Osteocyte (in vitro differentiated cells): ENCODE measurements at places on chromosomes 5 and 9.

GRCh38 chr9:99129091-99129490 is 24.2 kb downstream of the TGFBR1 start:
- DNase-seq, result no peak

GRCh38 chr9:21995666-21996398 is 1.2 kb downstream of the CDKN2B-AS1 start:
- DNase-seq, result no peak

- DNase-seq, result no peak
Observed at GRCh38 chr9:28946648-28947047, 1373.4 kb upstream of the C9orf72 start.

GRCh38 chr5:91928754-91929521 is 545.8 kb upstream of the ARRDC3 start:
- DNase-seq, result no peak

DNA sequence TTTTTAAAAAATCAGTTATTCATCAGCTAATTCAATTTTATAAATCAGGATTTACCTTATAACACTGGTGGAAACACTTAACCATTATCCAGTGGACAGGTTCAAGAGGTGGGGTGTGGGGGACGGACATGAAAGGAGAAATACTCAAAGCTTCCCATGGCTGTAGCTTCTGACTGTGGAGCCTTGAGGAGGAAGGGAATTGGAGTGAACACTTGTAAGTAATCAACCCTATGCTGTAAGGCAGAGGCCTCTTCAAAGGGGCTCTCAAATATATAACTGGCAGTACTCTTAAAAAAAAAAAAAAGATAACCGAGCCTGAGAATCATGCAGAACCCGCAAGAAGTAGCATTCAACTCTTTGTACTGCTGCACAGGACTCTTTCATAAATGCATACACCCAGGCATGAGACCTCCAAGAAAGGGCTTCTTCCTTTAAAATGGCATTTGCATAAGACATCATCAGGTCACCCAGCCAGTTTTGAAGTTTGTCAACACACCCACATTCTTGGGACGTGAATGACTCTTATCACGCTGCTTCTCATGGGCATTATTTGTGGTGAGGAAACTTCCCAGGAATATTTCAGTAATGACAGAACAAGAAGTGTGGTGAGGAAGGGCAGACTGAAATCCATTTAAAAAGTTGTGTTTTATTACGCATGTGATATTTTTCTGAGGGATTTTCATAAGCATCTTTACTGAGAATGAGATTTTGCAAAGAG is 8.1 kb downstream of the OSMR start:
- DNase-seq, result no peak
